ENCODE measurements at places on chromosomes 7 and 10.

GRCh38 chr10:105992928-105993327 lies 1171.6 kb downstream of the SORCS1 start:
- no peak for DNase-seq

DNA sequence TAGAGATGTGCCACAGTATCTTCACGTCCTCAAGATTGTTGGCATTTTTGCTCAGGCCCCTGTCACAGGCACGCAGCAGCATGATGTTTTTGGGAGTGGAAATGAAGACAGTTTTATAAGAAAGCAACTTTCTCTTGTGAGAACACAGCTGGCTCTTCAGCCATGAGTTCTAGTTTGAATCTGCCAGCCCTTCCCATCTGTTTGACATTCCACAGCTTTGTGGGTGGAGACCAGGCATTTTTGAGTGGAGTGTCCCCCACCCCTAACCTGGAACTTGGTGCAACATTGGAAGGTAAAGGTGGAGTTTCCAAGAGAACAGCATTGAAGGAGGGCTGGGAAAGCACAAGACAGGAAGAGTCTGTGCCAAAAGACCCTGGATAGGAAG lies 253.1 kb upstream of the IGFBP3 start:
- DNase-seq = no peak

GRCh38 chr7:1339611-1340010 lies 106.9 kb downstream of the UNCX start:
- no peak for DNase-seq

DNA sequence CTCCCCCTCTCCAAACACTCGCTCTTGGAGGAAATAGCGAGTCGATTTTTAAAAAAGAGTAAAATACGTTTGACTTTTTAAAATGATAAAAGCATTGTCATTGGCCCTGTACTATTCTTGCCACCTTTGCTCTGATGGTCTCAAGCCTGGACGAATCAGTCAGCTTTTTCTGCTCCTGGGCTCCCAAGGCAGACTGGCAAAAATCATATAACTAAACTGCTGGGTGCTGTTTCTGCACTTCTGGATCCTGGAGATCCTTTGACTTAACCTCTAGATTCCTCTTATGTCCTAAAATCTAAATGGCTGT lies 1.8 kb downstream of the TPST1 start:
- no peak for DNase-seq

DNA sequence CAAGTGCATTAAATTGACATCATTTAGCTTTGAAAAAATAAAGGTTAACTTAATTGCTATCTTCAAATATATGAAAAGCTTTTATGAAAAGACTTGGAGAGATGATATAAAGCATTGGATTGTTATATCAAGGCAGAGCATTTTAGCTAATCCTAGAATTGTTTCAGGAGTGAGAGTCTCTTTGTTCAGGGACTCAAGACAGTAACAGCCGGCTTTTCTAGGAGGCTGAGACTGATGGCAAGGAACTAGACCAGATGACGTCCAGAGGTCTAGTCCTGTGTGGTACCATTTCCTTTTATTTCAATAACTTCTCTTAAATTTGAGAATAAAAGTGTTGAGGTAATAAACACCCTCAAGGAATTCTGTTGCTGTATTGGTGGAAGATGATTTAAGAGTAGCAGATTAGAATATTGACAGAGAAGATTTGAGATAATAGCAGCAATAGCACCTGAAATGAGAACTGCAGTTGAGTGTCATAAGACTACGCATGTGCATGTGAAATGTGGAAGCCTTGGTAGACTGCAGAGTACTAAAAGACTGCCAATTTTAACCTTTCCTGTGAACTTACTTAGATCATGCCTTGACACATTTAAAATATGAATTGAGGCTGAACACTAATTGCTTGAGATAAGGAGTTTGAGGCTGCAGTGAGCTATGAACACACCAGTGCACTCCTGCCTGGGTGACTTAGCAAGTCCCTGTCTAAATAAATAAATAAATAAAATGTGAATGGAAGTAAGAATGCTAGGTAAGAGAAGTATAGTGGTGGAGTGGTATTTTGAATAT lies 79.6 kb downstream of the ZNRF2 start:
- DNase-seq = no peak

GRCh38 chr10:124999433-125000365 lies 57.8 kb downstream of the ZRANB1 start:
- DNase-seq = no peak

DNA sequence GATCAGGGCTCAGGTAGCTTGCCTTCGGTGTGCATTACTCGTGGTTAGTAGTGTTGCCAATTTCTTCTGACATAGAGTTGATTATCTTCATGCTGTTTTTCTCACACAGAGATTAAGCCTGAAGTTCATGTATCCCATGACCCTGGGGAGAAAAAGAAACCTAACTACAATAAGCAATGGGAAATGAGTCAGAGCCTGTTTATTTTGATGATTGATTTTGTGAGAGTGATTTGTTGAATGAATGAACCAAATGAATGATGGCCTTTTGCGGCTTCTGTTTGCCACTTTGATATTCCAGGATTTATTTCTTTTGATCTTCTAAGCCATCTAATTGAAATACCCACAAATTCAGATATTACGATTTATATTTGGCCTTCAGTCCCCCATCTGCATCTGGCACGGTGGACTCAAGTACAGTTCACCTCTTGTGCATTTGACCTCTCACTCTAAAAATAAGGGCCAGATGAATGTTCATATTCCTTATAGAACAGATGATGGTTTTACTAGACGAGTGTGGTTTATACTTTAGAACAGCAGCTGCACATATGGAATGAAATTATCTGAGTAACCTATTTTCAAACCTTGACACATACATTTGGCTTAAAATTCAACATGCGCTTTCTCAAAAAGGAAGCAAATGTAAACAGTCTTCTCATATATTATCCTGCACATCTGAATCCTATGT lies 110.7 kb downstream of the PLCE1 start:
- no peak for DNase-seq
